ENCODE measurements at places on chromosomes 4 and X.

DNA sequence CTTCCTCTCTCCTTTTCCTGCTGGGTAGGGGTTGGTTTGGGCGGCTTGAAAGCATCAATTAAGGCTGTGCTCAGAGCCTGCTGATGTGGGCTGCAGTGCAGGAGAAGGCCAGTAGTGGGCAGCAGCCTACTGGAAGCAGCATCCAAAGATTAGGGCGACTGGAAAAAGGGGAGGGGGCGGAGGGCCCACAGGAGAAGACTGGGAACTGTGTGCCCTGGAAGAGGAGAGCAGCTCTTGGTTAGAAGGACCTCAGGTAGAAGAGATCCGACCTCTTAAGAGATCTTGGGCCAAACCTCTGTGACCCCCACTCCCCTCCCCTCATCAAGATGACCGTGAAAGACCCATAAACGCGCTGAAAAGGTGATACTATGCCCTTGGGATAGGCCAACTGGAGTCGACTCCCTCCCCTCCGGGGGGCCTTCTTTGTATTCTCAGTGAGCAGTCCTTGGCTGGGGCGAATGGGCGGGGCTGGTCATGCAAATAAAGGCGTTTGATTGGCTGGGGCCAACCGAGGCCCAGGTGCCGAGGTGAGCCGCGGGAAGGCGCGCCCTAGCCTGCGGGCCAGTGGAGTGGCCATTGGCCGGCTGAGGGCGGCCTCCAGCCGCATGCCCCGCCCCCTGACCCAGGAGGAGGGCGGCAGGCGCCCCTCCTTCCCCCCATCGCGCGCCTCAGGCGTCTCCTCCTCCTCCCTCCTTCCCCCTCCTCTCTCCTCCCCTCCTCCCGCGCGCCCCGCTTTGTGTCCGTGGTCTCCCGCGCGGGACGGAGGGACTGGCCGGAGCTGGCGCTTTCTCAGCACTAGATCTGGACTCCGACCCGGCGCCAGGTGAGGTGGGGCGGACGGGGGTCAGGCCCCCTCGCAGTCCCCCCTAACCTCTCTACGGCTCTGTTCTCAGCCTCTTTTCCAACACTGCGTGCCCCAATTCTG lies 10.1 kb downstream of the DLG3 start:
- no peak for DNase-seq

- DNase-seq: no peak
Measured at GRCh38 chr4:85028910-85029309, 62.4 kb upstream of the WDFY3 start.

DNA sequence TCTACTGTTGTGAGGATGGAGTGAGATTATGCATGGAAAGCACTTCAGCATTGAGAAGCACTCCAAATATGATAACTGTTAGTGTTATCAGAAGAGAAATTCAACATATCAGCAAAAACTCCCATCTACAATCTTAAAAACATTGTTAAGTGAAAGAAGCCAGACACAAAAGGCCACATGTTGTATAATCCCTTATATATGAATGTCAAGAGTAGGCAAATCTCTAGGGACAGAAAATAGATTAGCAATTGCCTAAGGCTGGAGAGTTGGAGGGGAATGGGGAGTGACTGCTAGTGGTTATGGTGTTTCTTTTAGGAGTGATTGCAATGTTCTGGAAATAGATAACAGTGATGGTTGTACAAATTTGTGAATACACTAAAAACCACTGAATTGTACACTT lies 122.5 kb upstream of the LNX1 start:
- no peak for DNase-seq

- DNase-seq: no peak
Measured at GRCh38 chrX:138710866-138711341, 613 bp downstream of the FGF13 start.

- DNase-seq: no peak
Measured at GRCh38 chrX:43940816-43941474, 32.2 kb downstream of the NDP start.

GRCh38 chr4:1907848-1908525 lies 36.8 kb downstream of the NSD2 start:
- DNase-seq: no peak

DNA sequence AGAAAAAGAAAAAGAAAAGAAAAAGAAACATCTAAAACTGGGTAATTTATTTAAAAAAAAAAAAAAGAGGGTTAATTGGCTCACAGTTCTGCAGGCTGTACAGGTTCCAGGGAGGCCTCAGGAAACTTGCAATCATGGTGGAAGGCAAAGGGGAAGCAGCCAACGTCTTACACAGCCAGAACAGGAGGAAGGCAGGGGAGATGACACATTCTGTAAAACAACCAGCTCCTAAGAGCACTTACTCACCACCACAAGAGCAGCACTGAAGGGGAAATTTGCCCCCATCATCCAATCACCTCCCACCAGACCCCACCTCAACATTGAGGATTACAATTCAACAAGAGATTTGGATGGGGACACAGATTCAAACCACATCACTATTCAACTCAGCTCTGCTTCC lies 36.8 kb upstream of the TMEM184C start:
- DNase-seq: no peak

All from 8988T (cell line).